ENCODE measurements at places on chromosomes 5 and 9.
A peak's percentile ranks its signal among the peaks of the same experiment; 100 is the strongest.

- no peak for DNase-seq
Observed at GRCh38 chr5:169442913-169443784, 140.4 kb upstream of the SPDL1 start.

- no peak for DNase-seq
Observed at GRCh38 chr5:88380332-88380731, 111.7 kb upstream of the TMEM161B start.

GRCh38 chr5:170365831-170366230 lies 23.3 kb downstream of the KCNMB1 start:
- DNase-seq, result no peak

DNA sequence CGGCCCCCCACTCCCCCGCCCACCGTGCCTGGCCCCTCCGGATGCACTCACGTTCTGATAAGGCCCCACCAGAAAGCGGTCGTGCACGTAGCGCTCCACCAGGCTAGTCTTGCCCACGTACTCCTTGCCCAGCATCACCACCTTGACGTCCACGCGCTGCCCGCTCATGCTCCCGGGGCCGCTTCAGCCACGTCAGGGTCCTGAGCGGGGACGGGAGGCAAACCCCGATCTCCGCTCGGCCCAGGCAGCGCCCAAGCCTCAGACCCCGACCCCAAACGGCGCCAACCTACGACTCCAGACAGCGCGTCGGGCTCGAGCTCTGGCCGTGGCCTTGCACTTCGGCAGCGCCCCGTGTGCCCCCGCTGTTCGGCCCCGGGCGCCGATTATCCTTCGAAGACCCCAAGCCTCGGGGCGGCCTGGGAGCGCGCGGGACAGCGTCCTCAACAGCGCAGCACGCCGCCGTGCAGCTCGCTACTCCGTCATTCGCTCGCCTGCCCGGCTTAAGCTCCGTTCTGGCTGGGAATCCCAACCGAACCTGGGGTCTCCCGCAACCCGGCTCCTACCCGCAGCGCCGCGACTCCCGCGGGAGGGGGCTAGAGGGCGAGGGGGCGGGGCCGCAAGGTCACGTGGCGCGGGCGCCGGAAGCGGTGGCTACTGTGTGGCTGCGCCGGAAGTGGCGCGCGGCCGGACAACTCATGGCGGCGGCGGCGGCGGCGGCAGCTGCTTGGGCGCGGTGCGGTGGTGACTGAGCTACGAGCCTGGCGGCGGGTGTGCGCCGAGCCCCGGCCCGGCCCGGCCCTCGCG lies at the start of the genes PRELID1 and RAB24:
PRELID1 (plus strand) TSS at position 679 of the 804 bp plus-strand sequence. CDS start 187 bp downstream, outside the sequence.
RAB24 (minus strand) TSS at position 599 of the 804 bp plus-strand sequence; CDS start at position 168, 431 bp downstream.
- DNase-seq, result peak; percentile 91

DNA sequence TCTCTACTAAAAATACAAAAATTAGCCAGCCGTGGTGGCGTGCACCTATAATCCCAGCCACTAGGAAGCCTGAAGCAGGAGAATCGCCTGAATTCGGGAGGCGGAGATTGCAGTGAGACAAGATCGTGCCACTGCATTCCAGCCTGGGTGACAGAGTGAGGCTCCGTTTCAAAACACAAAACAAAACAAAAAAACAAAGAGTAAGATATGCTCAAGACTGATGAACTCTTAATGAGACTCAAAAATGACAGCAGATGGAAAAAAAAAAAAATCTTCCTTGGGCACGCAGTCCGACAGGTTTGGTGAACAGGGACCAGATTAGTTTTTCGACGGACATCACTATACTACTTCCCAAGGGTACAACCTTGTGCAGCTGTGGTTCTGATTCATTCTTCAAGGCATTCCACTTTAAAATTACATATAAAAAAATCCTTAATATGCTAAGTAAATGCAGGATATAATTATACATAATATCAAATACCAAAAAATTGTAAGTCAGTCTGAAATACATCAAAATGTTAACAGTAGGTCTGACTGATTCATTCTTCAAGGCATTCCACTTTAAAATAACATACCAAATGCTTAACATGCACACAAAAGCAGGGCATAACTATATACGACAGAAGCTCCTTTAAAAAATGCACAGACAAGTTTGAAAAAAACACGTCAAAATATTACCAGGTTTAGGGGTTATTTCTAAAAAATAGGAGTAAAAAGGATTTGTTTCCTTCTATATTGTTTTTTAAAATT lies 12.3 kb downstream of the PSIP1 start:
- no peak for DNase-seq
